ENCODE measurements at places on chromosomes 5 and 9.
A peak's percentile ranks its signal among the peaks of the same experiment; 100 is the strongest.

- DNase-seq, result no peak
Observed at GRCh38 chr9:127539259-127539981, 72.7 kb upstream of the STXBP1 start.

DNA sequence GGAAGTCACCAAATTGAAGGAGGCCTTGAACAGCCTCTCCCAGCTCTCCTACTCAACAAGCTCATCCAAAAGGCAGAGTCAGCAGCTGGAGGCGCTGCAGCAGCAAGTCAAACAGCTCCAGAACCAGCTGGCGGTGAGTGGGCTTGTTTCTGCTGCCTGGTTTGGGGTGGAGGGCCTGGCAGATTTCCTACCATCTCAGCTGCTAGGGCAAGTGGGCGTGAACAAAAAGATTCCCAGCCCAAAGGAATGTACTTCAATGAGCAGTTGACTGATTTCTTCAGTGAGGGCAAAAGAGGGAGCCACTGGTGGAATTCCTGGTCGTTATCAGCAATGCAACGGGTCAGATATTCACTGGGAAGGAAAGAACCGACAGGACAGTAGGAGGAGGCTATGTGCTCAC lies 12.6 kb upstream of the TTC23L start:
- no peak for DNase-seq

GRCh38 chr9:134371731-134372130 lies 45.5 kb downstream of the RXRA start:
- DNase-seq, result no peak

DNA sequence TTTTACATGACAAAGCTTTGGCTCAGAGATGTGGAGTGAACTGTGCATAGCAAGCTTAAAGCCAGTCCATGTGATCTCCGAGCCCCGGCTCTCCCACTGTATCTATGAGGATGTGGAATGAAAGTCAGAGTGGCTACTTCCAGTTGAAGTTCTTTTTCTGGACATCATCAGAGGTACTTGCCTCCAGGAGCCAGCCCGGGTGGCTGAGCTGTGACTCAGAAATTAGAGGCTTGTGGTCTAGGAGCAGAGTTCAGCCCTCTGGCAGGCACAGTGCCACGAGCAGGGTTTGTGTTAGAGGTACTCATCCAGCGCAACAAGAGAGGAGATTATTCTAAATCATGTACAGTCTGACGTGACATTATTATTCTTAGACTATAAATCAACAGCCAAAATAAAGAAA lies 322.5 kb downstream of the CDK5RAP2 start:
- DNase-seq, result no peak

DNA sequence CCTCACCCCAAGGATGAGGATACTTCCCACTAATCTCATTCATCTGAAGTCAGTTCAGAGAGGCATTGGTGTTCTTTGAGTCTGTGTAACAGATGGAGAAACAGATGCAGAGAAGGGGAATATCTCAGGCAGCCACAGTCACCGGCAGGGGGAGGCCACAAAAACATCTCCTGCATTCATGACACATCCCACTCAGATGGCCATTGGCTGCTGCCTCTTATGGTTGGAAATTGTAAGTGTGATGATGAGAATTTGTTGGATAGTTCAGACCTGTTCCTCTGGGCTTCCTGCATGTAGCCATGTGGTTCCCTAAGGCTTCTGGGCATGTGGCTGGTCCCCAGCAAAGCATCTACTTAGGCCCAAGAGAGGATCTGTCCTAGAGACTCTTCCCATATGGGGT lies 45.9 kb upstream of the GABRP start:
- no peak for DNase-seq

DNA sequence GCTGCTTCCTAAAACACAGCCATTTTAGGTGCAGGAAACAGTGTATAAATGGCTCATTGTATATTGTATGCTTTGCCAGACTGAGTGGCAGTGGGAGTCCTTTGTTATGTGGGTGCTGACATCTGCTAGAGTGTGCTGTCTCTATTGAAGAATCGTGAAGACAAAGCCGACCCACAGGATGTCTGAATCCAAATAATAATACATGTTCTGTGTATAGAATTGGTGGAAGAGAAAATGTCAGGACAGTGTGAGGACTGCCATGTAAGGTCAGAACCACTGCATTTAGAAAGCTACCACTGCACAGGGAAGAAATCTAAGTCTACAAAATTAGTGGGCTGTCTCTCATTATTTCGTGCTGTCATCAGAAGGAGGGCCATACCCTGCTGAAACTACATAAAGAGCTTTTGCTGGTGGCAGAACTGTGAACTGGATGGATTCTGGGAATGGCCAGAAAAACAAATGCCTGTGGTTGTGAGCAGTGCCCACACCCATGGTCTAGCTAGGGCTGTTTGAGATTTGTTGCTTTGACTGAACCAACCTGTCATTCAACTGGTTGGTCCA lies 2.5 kb downstream of the IL7R start:
- peak; percentile 51 for DNase-seq

GRCh38 chr9:105243015-105243686 lies 1.3 kb upstream of the SLC44A1 start:
- no peak for DNase-seq

GRCh38 chr5:132064140-132064539 lies 3.7 kb downstream of the IL3 start:
- DNase-seq, result no peak

DNA sequence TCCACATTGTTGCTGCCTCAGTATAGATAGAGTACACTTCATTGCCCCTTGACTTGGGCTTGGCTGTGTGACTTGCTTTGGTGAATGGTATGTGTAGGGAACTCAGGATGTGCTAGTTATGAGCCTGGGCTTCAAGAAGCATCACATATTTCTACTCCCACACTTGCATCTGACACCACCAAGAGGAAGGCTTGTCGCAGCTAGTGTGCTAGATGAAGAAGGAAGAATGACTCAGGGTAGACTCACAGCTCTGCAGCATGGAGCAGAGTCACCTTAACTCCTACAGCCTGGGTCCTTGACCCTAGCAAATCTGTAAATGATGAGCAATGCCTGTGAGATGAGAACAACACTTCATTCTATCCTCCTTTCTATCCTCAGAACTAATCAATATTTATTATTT lies 261.8 kb downstream of the ASTN2 start:
- DNase-seq, result no peak

- no peak for DNase-seq
Observed at GRCh38 chr9:37942621-37943344, 38.9 kb upstream of the SLC25A51 start.

GRCh38 chr5:142405814-142406395 lies 81.1 kb upstream of the SPRY4 start:
- no peak for DNase-seq

- DNase-seq, result no peak
Observed at GRCh38 chr5:83553000-83553486, 81.5 kb downstream of the VCAN start.

DNA sequence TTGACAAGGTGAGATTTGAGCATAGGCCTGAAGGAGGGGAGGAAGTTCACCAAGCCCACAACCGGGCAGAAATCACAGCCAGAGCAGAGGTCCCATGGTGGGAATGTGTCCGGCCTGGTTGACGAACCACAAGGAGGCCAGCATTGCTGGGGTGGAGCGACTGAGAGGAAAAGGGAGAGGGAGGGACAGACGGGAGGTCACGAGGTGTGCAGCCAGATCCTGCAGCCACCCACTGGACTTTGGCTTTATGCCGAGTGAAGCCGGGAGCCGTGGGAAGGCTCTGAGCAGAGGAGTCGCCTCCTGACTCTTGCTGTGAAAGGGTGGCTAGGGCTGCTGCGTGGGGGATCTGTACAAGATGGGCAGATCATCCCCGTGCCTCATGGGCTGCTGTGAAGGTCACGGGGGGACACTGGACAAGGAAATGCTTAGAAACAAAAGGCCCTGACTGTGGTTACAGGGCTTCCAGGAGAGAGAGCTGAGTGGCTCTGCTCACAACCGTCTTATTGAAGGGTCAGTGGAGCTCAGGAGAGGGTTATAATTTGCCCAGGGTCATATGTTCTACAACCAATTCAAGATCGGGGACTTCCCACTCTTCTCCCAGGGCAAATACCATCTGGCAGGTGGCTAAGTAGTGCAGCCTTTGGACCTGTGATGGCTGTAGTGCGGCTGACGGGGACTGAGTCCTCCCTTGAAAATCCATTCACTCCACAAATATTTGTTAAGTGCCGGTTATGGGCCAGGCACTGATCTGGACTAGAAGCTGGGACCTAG lies 15.6 kb upstream of the CD74 start:
- no peak for DNase-seq

GRCh38 chr9:135716045-135716444 lies 14.1 kb downstream of the KCNT1 start:
- DNase-seq, result no peak

- DNase-seq, result no peak
Observed at GRCh38 chr5:146510559-146511125, 5.3 kb downstream of the GPR151 start.

GRCh38 chr9:109143881-109144562 lies 23.0 kb downstream of the FRRS1L start:
- DNase-seq, result peak; percentile 40

- DNase-seq, result no peak
Observed at GRCh38 chr9:128448746-128449145, 7.1 kb upstream of the ODF2 start.

DNA sequence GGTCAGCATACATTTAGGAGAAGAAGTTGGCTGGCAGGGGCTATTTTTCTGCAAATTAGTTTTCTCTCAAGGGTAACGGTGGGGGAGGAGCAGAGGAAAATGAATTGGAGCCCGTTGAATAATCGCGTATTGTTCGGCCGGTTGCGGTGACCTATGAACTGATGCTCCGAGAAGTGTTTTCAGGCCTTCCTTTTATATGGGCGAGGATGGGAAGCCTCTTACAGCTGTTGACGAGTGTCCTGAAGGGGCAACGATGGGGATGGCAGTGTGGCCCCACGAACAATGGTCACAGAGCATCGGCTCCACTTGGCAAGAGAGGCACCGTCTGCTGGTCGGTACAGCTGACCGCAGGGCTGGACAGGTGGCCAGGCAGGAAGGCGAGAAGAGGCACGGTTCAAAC lies 400.7 kb downstream of the ZSWIM6 start:
- no peak for DNase-seq

GRCh38 chr9:19484699-19485098 lies 75.9 kb downstream of the ACER2 start:
- DNase-seq, result no peak

DNA sequence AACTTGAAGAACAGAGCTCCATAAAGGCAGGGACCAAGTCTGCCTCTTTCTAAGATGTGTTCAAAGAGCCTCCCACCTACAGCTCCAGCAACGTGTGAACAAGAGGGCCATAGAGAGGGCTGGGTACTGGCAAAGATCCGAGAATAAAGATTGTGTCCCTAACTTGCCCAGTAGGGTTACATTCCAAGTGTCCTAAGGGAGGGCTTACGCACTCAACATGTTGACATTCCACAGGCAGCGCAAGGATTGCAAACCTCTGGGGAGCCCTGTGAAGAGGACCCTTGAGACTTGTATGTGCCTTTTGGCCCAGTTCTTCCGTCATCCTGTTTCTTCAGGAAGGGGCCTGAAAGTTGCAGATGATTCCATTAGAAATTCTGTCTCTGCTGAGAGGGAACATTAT lies 48.2 kb upstream of the ENTREP1 start:
- DNase-seq, result no peak

DNA sequence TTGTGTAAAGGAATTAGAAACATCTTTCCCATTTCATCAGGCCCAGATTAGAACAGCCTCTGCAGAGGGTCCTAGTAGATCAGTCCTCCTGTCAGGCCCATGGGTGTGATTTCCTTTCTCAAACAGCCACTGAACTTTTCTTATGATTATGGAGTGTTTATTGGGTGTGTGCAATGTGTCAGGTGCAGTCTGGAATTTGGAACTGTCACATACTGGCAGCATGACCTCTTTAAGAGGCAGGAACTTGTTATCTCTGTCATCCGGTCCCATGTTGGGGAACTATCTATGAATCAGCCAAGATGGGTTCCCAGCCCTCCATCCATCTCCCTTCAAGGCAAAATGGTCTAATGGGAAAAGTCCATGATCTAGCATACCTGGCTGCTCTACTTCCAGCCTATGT lies 11.6 kb upstream of the MEGF9 start:
- DNase-seq, result no peak

GRCh38 chr5:14851050-14851419 lies 20.5 kb downstream of the ANKH start:
- no peak for DNase-seq

DNA sequence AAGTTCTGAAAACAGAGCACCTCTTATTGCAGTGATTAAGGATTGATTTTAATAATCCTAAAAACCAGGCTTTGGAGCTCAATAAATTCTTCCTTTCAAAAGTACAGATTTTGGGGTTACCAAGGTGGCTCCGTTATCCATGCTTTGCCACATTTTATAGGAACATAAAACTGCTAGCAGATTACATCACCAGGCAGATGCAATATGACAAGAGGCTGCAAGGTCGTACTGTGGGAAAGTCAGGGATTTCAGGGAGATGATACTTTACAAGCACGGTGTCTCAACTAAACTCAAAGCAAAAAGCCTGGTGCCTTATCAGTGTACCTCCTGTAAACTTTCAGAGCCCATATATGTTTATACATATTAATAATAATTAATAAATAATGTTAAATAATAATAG lies 28.6 kb downstream of the ADAMTSL1 start:
- no peak for DNase-seq

DNA sequence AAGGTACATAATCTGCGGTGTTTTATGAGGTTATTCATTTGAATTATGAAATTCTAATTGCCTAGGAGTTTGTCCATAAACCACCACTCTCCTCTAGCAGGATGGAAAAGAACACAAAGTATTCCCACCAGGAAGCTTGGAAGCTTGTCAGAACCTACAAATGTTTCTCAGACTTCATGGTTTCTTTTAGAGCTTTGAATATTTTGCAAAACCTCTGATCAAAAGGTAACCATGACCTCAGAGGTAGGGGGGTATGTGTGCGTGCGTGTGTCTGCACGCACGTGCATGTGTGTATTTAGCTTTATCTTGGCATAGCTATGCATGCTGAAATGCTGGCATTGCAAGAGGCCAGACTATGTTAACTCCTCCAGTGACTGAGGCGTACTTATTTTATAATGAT lies 847.0 kb downstream of the TLE1 start:
- no peak for DNase-seq

DNA sequence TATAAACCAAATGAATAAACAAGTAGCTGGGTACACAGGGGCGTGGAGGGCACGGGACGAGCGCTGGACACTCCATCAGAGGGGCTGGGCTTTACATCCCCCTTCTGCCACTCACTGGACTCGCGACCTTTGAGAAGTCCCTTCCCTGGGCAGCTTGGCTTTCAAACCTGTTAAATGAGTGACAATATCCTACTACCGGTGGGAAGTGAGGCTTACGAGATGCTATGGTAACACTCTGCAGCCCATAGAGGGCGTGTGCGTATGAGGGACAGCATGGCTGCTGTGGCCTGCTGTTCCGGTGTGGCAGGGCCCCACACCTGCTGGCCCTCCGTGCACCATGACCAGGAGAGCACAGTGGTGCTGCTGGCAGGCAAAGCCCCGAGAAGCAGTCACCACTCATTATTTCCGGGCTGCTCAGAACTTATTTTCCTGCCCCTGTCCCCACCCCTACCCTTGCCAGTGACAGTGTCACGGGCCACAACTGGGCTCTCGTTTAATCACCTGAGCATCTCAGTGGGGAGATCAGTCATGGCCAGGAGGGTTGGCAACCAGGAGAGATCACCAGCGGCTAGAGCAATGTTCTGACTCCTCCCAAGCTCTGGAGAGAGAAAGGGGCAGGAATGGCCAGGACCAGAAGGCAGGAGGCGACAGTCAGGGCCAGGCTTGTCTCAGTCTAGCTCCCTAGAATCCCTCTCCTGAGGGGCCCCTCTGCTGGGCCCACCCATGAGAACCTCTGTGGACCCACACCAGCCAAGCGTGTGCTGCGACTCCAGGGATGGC lies 10.5 kb downstream of the CLTB start:
- no peak for DNase-seq

- no peak for DNase-seq
Observed at GRCh38 chr5:78377718-78378105, 17.3 kb downstream of the SCAMP1 start.

GRCh38 chr9:138050472-138051330 lies 173.1 kb downstream of the CACNA1B start:
- DNase-seq, result no peak
